ENCODE measurements at places on chromosomes 2 and 18.

DNA sequence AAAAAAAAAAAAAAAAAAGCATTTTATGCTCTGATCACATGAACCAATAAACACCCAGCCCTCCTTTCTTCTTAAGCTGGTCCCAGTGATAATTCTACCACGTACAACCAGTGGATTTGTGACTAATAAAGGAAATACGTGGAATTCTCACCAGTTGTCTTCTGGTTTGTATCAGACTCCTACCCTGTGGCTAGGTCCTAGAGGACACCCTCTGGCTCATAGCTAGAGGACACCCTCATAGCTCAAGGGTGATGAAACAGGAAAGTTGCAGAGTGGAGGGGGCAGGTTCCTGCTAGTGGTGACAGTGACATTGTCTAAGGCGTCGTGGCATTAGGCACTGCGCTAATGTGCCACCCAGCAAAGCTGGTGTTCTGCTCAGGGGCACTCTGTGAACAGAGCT lies 167.8 kb downstream of the BCL11A start:
- DNase-seq, result no peak

- DNase-seq, result no peak
These were observed 1.9 kb downstream of the SP5 start for GRCh38 chr2:170716851-170717598.

DNA sequence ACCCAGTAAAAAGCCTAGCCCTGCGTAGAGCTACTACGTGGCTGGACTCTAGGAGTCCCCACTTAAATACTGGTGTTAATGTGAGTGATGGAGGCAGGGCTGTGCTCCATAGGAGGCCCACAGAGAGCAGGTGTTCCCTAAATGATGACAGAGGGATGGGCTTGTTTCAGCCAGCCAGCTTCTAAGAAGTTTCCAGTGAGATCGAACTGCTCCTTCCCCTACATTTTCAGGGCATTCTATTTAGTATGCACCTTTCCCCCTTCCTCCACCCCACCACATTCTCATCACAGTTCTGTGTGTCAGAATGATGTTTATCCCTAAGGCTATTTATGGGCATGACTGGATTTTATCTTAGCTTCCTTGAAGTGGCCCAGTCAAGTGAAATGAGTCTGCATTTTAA lies 213.0 kb downstream of the TRIB2 start:
- no peak for DNase-seq

GRCh38 chr18:21949326-21950015 lies 208.9 kb downstream of the MIB1 start:
- DNase-seq, result no peak

- no peak for DNase-seq
These were observed 9.4 kb upstream of the RAPGEF4 start for GRCh38 chr2:172726172-172726735.
